LHCN-M2 (cell line): ENCODE measurements at places on chromosomes 2 and 18. TPM values are rescaled to one million over a fixed set of nuclear protein-coding genes. Genes with fewer than 3 reads are reported as not detected.

PLCD4 gene
- total RNA-seq: 6.6 and 9.5 TPM in 2 replicates

POU3F3 gene
- total RNA-seq: not detected in 2 replicates

NFE2L2 gene
- 59.3 and 74.6 TPM in 2 replicates for total RNA-seq

SERPINB11 gene
- not detected in 2 replicates for total RNA-seq

CWC22 gene
- 12.2 and 16.8 TPM in 2 replicates for total RNA-seq

CLEC4F gene
- total RNA-seq: not detected in 2 replicates

MERTK gene
- total RNA-seq: 0.38 and 0.46 TPM in 2 replicates

FBXO36 gene
- 3.1 TPM in 2 replicates for total RNA-seq

CRYGB gene
- not detected in 2 replicates for total RNA-seq

TBR1 gene
- not detected in 2 replicates for total RNA-seq

DNA sequence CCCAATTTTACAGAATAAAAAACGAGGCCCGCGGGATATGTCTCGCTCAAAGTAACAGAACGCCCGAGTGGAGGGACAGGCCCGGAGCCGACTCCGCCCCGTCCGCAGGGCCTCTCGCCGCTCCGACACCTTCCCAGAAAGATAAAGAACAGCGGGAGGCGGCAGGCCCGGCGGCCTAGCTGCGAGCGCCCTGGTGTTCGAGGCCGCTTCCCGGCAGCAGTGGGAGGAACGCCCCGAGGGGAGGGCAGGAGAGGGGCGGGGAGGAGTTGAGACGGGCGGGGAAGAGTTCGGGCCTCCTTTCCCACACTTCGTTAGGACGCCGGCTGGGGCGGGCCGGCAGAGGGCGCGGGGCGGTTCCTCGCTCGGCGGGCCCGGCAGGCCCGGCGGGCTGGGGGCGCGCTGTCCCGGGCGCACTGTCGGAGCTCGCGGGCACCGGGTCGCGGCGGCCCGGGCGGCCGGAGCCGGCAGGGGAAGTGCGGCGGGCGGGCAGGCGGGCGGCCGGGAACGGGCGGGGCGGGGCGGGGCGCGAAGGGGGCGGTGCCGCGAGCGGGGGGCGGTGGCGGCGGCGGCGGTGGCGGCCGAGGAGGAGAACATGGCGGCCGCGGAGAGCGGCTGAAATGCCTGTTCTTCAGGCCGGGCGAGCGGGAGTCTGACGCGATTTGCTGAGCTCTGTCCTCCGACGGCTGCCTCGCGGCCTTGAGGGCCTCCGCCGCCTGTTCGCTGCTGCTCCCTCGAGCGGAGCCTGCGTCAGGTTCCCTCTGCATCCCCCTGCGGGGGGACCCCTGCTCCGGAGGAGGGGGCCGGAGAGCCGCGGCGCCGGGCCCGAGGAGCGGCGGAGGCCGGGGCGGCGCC, at the start of gene NCOA1:
NCOA1 (plus strand) TSS at position 565 of the 852 bp plus-strand sequence. CDS start 167,424 bp downstream, outside the sequence.
- DNase-seq: peak; percentile 89

- DNase-seq: no peak
Measured at GRCh38 chr2:169709981-169710380, 15.7 kb downstream of the PHOSPHO2 start.

GRCh38 chr2:43201497-43201896, 24.9 kb downstream of the ZFP36L2 start:
- no peak for DNase-seq

DNA sequence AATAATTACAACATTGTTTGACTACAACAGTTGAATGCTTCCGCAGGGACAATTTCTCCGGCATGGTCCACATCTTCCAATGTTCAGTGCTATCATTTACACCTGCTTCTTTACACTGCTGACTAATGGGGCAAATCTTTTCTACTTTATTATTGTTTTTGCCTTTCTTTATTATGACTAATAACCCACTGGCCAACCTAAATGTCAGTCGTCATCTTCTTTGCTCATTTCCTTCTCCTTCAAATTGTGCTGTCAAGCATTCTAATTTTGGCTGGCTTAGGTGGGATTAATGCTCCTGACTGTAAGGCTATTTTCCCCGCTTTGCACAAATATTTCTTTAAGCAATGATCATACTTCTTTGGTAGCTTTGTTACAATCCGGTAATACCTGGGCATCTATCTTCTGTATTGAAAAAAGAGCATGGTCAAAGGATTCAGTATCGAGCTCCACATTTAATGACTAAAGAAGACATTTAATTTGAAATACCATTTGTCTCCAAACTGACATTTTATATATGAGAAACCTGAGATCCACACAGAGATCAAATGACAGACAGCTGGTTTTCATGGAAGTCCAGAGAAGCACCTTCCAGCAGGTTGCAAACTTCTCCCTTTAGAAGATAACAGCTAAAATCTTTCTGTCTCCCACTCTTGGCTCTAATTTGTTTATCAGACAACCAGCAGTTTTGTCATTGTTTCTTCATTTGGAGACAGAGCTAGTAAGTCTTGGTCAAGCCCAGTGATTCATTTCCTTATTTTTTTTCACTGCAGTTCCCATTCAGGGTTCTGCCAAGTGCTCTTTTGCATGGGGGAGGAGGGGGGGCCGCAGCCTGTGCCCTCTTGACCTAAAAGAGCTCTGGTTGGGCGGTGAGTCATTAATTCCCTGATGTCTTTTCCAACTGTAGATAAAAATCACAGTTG, 132.9 kb downstream of the SOCS6 start:
- DNase-seq: peak; percentile 97

DNA sequence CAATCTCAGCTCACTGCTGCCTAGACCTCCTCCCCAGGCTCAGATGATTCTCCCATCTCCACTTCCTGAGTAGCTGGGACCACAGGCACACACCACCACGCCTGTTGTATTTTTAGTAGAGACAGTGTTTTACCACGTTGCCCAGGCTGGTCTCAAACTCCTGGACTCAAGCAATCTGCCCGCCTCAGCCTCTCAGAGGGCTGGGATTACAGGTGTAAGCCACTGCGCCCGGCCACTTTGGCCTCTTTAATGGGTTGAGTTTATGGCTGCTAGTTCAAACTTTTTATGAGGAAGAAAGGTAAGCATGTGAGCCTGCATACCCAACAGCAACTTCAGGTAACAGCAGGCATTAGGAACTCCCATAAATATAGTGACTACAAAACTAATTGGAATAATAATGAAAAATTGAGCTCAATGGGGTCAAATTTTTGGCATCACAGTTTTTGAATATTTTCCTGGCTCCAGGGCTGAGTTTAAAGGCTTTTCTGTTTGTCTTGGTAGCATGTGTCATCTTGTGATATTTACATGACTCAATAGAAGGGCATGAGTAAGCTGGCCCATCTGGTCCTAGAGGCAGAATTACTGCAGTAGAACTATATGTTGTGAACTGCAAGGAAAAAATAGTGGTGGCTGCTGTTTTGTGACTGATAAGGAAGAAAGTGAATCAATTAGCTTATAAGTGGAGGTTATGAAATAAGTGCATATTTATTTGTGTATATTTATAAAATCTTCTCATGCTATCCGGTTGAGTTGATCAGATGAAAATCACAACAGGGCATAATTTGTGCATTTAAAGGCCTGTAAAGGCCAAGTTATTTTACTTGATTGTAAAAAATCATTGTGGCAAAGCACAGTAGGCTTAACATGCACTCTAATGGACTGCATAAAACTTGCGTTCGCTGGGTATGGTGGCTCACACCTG, 24.8 kb downstream of the GALM start:
- peak; percentile 92 for DNase-seq

- DNase-seq: no peak
Measured at GRCh38 chr2:207930747-207931146, 94.6 kb downstream of the PLEKHM3 start.

- DNase-seq: peak; percentile 63
Measured at GRCh38 chr2:151051574-151052220, 210.0 kb downstream of the RBM43 start.

DNA sequence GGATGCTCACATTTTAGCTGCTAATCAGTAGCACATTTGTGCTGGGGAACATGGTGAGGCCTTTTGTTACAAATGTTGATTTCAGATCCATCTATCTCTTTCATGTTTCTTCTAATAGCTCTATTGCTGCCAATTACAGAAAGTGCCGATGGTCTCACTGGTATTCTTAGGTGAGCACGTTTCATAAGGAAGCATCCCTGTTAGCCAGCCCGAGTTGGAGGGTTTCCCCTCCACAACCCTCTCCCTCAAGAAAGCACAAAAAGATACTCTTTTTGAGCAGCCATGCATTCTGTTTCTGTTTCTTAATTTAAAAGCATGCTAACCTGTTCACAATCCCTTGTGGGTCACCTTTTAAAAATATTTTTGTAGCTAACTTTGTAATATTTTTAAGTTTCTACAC, 30.8 kb upstream of the ST8SIA5 start:
- DNase-seq: no peak

DNA sequence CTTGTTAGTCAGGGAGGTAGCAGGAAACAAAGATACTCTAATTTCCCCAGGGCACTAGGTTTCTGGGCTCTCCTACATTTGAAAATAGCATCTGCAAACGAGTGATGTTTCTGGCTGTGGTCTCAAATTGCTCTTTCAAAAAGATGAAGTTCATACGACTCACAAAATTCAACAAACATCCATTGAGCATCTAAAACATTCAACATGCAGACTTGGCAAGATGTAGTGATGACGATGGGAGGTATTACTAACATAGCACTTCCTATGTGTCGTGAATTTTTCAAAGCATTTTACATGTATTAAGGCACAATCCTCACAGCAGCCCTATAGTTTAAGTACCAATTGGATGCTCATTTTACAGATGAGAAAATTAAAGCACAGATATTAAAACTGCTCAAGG, 5.2 kb downstream of the CCBE1 start:
- DNase-seq: no peak

- DNase-seq: peak; percentile 60
Measured at GRCh38 chr2:150876251-150876950, 385.3 kb downstream of the RBM43 start.

GRCh38 chr2:26424221-26424620, 22.5 kb downstream of the DRC1 start:
- no peak for DNase-seq

- DNase-seq: no peak
Measured at GRCh38 chr2:104523921-104524320, 330.0 kb upstream of the POU3F3 start.

DNA sequence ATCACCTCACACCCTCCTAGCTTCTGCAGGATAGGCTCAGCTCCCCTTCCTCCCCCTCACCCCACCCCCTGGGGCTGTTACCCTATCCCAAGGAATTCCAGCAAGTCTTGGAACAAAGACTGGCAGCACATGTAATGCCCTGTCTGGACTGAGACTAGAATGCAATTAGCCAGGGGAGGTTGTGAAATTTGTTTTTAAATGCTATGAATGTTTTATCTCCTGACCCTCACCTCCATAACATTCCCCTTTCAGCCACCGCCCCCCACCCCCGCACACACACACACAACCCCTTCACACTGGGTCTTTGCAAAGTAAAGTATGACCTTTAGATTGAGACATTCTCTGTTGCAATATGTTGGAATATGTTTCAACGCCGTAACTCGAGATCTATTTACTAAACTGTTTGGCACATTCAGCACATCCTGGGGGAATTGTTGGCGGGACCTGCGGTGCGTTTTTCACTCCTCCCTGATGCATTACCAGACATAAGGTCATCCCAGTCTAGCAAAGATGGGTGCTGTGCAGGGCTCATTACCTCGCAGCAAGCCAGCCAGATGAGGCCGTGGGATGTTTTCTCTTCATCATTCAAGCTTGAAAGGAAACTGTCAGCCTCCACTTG, 290.7 kb upstream of the SLC14A2 start:
- peak; percentile 43 for DNase-seq

DNA sequence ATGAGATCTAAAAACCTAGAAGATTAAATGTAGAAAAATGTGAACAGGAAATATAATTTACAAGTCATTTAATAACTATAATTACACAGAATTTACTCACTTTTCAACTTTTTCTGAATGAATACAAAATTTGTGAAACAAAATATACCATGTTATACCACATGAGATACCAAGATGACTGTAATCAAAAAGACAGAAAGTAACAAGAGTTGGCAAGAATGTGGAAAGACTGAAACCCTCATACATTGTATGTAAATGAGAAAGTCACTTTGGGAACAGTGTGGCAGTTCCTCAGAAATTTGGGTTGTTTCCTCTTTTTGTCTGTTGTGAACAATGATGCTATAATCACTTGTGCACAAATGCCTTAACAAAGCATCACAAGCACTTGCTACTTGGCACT, 145.4 kb upstream of the ZNF804A start:
- no peak for DNase-seq

DNA sequence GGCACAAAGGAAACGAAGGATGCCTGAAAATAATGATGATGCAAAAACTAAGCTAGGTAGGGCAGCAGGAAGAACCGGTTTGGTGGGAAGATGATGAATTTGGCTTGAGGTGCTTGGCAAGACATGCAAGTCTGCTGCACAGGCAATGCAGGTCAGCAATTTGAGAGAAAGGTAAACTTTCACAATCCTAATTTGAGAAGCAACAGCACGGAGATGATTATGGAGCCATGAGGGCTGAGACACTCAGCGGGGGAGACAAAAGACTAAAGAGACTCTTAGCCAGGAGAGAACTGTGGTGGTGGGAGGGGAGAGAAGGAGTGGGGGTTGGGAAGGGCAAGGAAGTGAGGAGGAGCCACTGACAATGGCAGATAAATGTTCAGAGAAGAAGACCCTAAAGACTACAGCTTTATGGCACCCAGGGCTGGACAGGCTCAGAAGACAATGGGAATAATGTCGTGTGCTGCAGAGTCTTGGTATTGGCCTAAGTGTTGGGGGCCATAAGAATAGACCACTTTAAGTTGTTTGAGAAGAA, 19.4 kb upstream of the RNF149 start:
- no peak for DNase-seq

GRCh38 chr18:58336605-58337004, 292.3 kb downstream of the ALPK2 start:
- DNase-seq: peak; percentile 32

DNA sequence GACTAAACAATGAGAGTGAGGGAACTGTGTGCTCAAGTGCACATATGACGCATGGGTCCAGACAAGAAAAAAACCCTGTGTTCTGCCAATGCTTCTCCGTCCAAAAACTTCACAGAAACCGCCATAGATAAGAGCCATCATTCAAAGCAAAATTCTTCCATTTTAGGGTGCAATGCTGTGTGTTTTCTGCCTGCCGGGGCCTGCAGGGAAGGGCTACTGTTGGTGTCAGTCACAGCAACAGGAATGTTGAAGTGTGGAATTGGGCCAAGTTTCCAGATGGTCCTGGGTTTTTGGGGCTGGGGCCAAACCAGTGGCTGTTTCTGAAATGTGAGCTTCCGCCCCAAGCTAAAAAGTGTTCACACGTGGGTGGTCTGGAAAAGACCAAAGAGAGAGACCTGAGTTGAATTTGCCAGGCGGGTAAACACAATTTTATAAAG, 677 bp upstream of the MC2R start:
- DNase-seq: peak; percentile 6
